ENCODE measurements at places on chromosomes 6 and 20.

GRCh38 chr6:36544228-36544627 lies 3.1 kb downstream of the STK38 start:
- no peak for DNase-seq

- DNase-seq, result no peak
These were observed 220.1 kb upstream of the TSHZ2 start for GRCh38 chr20:52752023-52752422.

DNA sequence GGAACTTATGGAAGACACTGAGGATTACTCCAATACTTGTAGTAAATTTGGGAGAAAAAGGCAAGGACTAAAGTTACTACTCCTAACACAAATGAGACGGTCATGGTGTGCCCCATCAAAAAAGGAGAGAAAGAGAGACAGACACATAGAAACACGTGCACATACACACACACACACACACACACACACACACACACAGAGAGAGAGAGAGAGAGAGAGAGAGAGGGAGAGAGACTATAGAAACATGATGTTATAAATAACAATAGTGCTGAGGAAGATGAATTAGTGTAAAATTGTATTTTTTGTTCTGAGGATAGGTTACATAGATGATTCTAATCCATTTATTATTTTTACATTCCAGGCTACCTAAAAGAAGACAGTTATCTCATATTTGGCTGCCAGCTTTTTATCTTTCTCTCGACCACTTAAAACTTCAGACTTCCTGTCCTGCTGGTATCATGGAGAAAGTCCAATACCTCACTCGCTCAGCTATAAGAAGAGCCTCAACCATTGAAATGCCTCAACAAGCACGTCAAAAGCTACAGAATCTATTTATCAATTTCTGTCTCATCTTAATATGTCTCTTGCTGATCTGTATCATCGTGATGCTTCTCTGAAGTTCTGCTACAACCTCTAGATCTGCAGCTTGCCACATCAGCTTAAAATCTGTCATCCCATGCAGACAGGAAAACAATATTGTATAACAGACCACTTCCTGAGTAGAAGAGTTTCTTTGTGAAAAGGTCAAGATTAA lies 10.5 kb downstream of the PLN start:
- no peak for DNase-seq

- no peak for DNase-seq
These were observed 20.4 kb downstream of the TAF11 start for GRCh38 chr6:34867484-34867883.

- DNase-seq, result no peak
These were observed 24.4 kb downstream of the RRAGD start for GRCh38 chr6:89387516-89388201.

DNA sequence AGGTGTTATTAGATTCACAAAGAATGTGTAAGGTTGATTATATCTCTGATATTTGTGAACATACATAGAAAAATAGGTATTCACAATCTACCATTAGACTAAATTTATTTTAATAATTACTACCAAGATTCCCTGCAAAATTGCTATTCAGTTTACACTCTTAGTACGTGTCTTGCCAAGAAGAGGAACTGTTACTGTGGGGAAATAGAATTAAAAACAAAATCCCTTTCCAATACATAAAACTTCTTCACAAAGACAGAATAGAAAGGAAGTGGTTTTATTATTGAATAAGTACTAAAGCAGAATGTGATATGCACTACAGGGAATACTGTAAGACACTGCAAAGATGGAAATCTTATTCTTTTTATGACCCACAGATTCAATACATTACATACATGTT lies 17.0 kb downstream of the RAB32 start:
- DNase-seq, result no peak

- no peak for DNase-seq
These were observed 25.7 kb downstream of the SLC2A4RG start for GRCh38 chr20:63765082-63765873.

DNA sequence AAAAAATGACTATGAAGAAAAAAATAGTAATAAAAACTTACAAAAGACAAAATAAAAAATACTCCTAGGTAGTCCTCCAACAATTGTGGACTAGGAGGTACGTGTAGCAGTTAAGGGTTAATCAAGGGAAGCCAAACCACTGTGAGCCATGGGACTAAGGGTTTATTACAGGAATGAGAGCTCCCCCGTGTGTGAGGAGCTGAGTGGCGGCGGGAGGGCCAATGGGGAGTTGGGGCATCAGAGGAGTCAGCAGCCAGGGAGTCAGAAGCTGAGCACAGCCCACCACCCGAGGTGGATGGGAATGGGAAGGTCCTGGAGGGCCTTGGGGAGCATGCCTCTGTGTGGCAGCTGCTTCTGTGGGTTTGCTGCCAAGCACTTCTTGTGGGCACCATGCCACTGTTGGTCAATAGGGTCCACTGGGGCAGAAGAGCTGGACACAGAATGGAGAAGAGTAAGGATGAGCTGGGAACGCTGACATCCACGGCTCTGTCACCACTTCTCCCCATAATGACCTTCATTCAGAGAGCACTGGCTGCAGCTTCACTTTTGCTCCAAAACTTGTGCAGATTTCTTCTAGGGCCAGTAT lies 373.3 kb downstream of the CDKAL1 start:
- no peak for DNase-seq

DNA sequence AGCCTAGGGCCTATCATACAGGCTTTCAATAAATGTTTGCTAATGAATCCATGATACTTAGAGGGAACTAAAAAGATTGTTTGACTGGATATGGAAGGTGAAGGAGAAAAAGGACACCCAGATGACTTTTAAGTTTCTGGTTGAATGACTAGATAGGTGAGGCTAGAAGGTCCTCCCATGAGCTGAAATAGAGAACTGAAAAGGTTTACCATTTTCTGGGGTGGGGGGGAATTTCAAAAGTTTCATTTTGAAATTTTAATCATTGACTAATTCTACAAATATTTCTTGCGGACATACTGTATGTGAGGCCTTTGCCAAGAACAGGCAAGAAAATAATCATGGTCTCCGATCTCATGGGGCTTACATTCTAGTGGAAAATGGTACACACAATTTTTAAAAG lies 17.9 kb upstream of the ZBTB2 start:
- no peak for DNase-seq

DNA sequence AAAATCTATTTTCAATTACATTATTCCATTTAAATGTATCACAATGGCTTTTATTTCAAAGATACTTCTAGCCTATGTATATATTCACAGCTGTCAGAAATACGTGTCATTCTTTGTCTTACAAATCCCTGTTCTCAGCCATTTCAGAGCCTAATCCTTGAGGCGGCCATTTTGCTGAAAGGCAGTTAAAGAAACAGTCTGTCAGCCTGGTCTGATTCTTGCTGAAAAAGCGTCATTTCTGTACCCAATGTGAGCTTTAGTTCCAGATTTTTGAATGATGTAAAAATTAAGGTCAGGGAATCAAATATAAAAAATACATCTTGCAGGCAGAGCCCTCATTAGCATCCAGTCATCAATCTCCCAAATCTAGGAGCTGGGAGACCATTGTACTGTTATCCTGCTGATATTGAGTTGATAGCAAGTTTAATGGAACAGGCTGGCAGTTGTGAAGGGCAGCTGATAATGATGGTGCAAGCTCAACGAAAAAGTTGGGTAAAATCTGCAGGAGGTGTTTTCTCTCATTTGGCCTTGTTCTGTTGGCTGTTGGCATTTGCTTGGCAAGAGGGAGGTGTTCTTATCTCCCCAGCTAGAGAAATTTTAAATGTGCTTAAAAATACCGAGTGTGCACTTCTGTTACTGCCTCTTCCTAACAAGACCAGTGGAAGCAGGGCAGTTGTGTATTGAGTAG lies 314.8 kb downstream of the SOX4 start:
- no peak for DNase-seq

GRCh38 chr20:51156041-51156982 lies 133.4 kb upstream of the KCNG1 start:
- DNase-seq, result peak; percentile 15

DNA sequence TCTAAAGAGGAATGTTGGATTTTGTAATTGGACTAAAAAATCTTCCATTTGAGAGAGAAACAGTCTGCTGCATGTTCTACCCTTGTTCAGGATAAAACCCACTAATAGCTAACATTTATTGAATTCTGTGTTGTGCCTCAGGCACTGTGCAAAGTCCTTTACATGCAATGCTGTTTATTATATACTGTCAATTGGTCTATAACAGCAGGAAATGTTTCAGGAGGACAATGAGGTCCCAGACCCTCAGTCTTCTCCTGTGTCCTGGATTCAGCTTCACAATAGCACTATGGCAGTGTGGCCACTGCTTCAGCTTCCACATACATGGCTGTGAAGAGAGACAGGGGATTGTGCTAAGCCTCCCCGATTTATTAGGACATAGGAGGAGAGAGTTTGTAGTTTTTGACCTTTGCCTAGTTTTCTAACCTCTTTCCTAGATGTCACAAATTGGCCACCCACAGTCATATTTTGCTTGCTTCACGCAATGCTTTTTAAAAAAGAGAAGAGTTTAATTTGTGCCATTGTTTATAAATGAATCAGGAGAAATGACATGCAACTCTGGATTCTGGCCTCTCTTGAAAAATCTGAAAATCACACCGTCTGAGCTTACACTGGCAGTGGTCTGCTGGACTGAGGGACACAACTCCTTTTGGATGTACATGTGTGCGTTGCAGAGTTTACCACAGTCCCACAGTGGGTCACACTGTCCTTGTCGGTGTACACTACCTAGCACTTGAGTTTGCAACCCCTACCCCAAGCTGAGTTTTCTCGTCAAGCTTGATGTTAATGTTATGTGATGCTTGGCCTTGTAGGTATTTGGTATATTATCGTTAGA lies 11.3 kb downstream of the PTPN1 start:
- no peak for DNase-seq

DNA sequence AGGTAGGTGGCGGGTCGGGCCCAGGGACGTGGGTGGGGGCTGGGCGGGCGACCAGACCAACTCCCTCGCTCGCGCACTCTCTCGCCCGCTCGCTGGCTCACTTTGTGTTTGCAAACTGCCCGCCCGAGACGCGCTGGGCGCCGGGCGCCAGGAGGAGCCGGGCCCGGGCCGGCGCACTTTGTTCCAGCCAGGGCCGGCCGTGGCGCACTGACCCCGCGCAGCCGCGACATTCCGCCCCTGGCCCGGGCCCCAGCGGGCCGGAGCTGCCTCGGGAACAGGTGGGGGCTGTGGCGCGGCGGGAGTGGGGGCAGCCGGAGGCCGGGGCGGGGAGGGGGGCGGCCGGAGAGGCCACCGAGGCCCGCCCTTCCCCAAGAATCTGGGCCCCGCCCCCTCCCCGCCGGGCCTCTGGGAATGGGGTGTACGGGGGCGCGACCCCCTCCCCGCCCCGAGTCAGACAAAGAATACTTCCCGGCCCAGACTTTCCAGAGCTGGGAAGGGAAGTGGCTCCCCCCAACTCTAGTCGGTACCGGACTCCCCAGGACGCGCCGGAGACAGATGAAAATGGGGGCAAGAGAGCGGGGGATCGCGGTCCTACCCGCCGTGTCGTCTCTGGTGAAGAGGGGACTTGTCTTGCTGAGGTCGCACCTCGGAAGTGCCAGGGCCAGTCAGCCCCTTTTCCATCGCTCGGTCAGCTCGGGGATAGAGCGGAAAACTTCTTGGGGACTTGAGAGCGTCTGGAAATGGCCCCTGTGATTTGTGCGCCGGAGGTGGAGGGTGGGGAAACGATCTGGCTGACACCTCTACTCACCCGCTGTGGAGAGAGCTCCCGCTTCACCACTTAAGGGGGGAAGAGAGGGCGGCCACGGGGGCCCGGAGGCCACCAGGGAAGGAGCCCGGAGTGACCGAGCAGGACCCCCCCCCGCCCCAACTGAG lies 951 bp downstream of the FOXP4 start:
- no peak for DNase-seq

DNA sequence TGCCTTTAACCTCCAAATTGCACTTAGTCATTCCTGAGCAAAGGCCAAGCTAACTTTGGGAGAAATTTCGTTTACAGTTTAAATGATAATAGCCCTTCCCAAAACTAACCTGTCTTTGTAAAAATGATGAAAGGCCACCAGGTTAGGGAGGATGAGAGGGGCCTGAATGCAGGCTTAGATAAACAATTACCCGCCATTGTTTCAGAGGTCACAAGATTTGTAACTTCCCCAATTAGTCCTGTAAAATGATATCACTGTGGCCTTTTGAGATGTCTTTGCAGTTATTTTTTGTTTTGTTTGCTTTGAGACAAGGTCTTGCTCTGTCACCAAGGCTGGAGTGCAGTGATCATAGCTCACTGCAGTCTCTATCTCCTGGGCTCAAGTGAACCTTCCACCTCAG lies 26.3 kb downstream of the GNL1 start:
- no peak for DNase-seq

GRCh38 chr6:25921525-25922203 lies 8.8 kb downstream of the SLC17A2 start:
- no peak for DNase-seq

GRCh38 chr6:99613409-99613704 lies 6.7 kb downstream of the PRDM13 start:
- DNase-seq, result no peak

Data from GM04503 (cell line).